ENCODE measurements at places on chromosomes 1 and 21.

GRCh38 chr1:18326211-18326897, 154.4 kb upstream of the KLHDC7A start:
- DNase-seq = no peak

GRCh38 chr1:13753636-13754402, 53.8 kb downstream of the PRDM2 start:
- no peak for DNase-seq

GRCh38 chr1:173333581-173333980, 126.5 kb upstream of the TNFSF4 start:
- no peak for DNase-seq

DNA sequence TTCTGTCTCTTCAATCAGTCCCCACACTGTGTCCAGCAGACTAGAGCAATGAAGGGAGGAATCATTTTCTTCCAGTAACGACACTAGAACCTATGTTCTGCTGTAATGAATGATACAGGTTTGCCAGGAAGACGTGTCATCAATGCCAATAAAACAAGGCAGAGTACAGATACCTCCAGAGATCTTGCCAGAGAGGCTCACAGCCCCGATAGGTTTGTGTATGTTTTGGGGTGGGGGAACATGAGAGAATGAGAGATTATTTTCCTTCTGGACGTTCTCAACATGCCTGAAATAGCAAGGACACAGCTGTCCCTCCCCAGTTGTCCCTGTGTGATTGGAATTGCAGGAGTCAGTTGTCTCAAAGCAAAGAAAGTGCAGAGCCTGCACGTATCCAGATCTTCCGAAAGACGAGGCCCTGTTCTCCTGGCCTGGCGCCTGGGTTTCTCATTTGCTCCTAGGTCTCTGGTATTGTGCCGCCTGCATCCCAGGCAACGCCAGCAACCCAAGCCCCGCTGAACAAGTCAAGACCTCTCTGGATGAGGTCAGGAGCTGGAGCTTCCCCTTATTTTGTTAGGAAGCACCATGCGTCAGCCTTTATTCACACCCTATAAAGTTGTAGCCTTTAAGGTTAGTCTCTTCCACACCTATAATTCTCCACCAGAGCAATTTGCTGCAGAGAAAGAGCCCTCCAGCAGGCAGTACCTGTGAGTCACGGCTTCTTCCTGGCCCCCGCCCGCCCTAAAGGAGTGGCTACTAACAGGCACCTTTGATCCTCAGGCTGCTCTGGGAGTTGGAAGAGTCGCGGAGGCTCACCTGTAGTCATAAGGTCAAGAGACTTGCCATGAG, 130.5 kb downstream of the TOMM20 start:
- no peak for DNase-seq

- DNase-seq = no peak
Measured at GRCh38 chr1:32766328-32766972, 50.7 kb downstream of the YARS1 start.

- DNase-seq = no peak
Measured at GRCh38 chr1:217590598-217590997, 40.3 kb downstream of the GPATCH2 start.

- DNase-seq = peak; percentile 27
Measured at GRCh38 chr21:42219606-42220137, 732 bp downstream of the ABCG1 start.

DNA sequence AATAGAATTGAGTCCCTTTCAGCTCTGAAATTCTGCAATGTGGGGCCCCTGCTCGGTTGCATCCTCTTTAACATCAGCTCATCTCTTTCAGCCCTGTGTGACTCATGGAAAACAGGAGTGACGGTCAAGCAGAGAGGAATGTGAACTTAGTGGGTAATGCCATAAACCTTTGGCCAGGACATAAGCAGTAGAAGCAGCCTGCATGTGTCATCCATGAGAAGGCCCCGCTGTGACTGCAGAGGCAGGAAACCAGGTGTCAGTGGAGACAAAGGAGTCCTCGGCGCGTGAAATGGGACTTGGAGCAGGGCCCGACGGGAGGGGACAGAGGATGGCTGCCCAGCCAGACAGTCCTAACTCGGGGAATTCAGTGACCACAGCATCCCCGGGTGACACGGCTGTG, 21.1 kb upstream of the EPHB2 start:
- no peak for DNase-seq

Measured in A673 (cell line).